Naive B cell (primary cell): ENCODE measurements at places on chromosomes 2 and 18. TPM values are rescaled to one million over a fixed set of nuclear protein-coding genes. Genes with fewer than 3 reads are reported as not detected.

- H3K27me3 ChIP-seq = peaks cover 36% of the 10 kb centered on the region
- peaks cover 17% of the 10 kb centered on the region for H3K36me3 ChIP-seq
- H3K4me3 ChIP-seq = peak overlapping the region; percentile 99
- H3K27ac ChIP-seq = peak overlapping the region; percentile 99
Observed at GRCh38 chr2:219596954-219597551, 604 bp upstream of the STK11IP start.

- DNase-seq = no peak
- H3K36me3 ChIP-seq = no peaks in the 10 kb centered on the region
- no peak overlapping the region for H3K27ac ChIP-seq
- no peaks in the 10 kb centered on the region for H3K4me1 ChIP-seq
- no peak overlapping the region for H3K4me3 ChIP-seq
- no peaks in the 10 kb centered on the region for H3K27me3 ChIP-seq
Observed at GRCh38 chr2:103152556-103152955, 390.7 kb downstream of the TMEM182 start.

- no peak overlapping the region for H3K27ac ChIP-seq
- H3K27me3 ChIP-seq = peaks cover 46% of the 10 kb centered on the region
- H3K36me3 ChIP-seq = no peaks in the 10 kb centered on the region
- H3K4me1 ChIP-seq = no peaks in the 10 kb centered on the region
Observed at GRCh38 chr2:88125344-88125923, 2.4 kb downstream of the FABP1 start.

DNA sequence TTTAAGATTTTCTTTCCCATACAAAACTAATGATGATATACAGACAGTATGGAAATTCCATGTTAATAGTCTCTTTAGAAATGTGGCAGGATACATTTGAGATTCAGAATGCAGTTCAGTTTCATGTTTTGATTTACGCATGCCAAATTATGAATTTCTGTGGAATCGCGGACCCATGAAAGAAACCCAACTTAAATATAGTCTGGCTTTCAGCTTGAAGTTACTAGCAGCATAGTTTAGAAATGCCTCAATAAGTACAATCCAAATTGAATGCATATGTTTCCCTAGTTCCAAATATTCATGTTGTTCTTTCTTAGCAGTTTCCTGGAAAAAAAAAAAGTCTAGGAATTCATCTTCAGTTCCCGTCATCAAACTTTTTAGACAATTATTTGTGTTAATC is 164.1 kb upstream of the RASGRP3 start:
- peaks cover 22% of the 10 kb centered on the region for H3K27me3 ChIP-seq
- no peaks in the 10 kb centered on the region for H3K36me3 ChIP-seq
- H3K27ac ChIP-seq = no peak overlapping the region
- no peak overlapping the region for H3K4me3 ChIP-seq

DNA sequence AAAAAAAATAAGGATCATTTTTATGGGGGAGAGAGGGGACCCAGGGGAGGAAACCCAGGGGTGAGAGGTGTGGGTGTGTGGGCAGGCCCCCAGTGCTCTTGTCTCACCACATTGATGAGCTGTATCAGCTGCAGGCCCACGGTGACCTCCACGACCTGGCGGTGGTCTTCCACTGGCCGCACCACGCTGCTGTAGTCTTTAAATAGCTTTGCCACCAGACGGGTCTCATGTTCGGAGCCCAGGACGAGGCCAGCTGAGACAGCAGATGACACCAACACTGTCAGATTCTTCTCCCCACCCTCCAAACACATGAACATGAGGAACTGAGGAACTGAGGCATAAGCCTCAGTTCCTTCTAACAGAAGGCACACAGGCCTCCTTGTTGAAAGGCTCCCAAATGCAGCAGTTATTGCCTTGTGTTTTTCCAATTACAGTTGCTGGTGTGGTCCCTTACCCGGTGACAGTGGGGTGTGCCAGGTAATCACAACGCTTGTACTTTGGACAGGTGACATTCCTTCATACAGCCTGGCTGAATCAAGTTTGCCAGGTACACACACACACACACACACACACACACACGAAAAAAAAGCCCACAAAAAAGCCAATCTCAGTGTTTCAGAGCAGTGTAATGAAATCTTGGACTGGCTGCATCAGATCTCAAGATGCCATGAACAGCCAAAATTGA is 4.7 kb downstream of the CHRNA1 start:
- H3K36me3 ChIP-seq = peaks cover 3% of the 10 kb centered on the region
- peaks cover 37% of the 10 kb centered on the region for H3K27me3 ChIP-seq
- H3K4me1 ChIP-seq = no peaks in the 10 kb centered on the region
- H3K4me3 ChIP-seq = no peak overlapping the region
- DNase-seq = no peak

GAL3ST2 gene
- not detected for polyA plus RNA-seq

- no peak for DNase-seq
- H3K36me3 ChIP-seq = no peaks in the 10 kb centered on the region
- peaks cover 2% of the 10 kb centered on the region for H3K4me1 ChIP-seq
Observed at GRCh38 chr2:47026748-47027534, 111.3 kb upstream of the MCFD2 start.

DNA sequence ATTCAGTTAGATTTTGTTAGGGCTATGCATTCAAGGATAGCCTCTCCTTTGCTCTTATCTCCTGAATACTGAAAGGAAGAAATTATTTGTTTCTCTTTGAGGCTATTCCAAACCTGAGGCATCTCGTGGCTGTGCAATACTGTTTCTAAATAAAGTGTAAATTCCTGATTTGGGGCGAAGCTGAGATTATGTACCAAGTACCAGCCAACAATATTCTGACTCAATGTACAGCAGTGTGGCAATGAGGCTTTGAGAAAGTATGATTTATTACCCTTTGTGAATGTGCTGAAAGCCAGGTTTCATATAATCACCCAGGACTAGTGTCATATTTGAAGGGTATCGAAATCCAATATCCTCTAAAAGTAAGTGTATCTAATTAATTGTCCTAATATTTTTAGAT is 113.5 kb downstream of the MEIS1 start:
- no peak overlapping the region for H3K27ac ChIP-seq
- no peak overlapping the region for H3K4me3 ChIP-seq
- H3K4me1 ChIP-seq = no peaks in the 10 kb centered on the region
- no peaks in the 10 kb centered on the region for H3K36me3 ChIP-seq
- DNase-seq = no peak

- H3K27ac ChIP-seq = no peak overlapping the region
- no peaks in the 10 kb centered on the region for H3K4me1 ChIP-seq
- no peak overlapping the region for H3K4me3 ChIP-seq
- H3K36me3 ChIP-seq = no peaks in the 10 kb centered on the region
- no peaks in the 10 kb centered on the region for H3K27me3 ChIP-seq
Observed at GRCh38 chr18:38750751-38751150, 1185.2 kb upstream of the CELF4 start.

- H3K27ac ChIP-seq = no peak overlapping the region
- no peak for DNase-seq
- H3K36me3 ChIP-seq = peaks cover 64% of the 10 kb centered on the region
- no peak overlapping the region for H3K4me3 ChIP-seq
- H3K4me1 ChIP-seq = no peaks in the 10 kb centered on the region
Observed at GRCh38 chr2:178542161-178542560, 61.9 kb downstream of the PLEKHA3 start.

DNA sequence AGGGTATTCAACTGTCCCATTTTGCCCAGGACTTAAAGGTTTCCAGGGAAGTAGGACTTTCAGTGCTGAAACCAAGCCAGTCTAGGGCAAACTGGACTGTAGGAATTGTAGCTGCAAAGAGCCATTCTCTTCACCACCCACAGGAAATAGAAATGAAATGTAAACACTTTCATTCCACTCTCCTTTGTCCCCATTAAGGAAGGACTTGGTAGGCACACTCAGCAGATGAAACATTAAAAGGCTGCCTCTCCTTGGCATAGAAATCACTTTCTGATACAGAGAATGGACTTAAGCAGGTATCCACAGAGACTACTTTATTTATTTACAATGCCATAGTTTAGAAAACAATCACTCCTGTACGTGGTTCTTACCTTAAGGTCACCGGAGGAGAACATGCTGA is 102.9 kb upstream of the CCDC195 start:
- peaks cover 38% of the 10 kb centered on the region for H3K36me3 ChIP-seq
- H3K27ac ChIP-seq = no peak overlapping the region
- H3K27me3 ChIP-seq = no peaks in the 10 kb centered on the region
- no peak overlapping the region for H3K4me3 ChIP-seq
- no peak for DNase-seq

GRCh38 chr18:34083910-34084535 is 140.7 kb downstream of the NOL4 start:
- H3K36me3 ChIP-seq = no peaks in the 10 kb centered on the region
- no peak overlapping the region for H3K4me3 ChIP-seq
- no peaks in the 10 kb centered on the region for H3K27me3 ChIP-seq
- no peak overlapping the region for H3K27ac ChIP-seq

- H3K4me1 ChIP-seq = peaks cover 29% of the 10 kb centered on the region
- no peaks in the 10 kb centered on the region for H3K27me3 ChIP-seq
- H3K27ac ChIP-seq = no peak overlapping the region
Observed at GRCh38 chr2:27946530-27947060, 56.1 kb downstream of the BABAM2 start.

- H3K27me3 ChIP-seq = no peaks in the 10 kb centered on the region
- no peak overlapping the region for H3K27ac ChIP-seq
- no peak for DNase-seq
- H3K36me3 ChIP-seq = no peaks in the 10 kb centered on the region
- no peaks in the 10 kb centered on the region for H3K4me1 ChIP-seq
Observed at GRCh38 chr2:240642061-240642805, 17.0 kb downstream of the GPR35 start.

DNA sequence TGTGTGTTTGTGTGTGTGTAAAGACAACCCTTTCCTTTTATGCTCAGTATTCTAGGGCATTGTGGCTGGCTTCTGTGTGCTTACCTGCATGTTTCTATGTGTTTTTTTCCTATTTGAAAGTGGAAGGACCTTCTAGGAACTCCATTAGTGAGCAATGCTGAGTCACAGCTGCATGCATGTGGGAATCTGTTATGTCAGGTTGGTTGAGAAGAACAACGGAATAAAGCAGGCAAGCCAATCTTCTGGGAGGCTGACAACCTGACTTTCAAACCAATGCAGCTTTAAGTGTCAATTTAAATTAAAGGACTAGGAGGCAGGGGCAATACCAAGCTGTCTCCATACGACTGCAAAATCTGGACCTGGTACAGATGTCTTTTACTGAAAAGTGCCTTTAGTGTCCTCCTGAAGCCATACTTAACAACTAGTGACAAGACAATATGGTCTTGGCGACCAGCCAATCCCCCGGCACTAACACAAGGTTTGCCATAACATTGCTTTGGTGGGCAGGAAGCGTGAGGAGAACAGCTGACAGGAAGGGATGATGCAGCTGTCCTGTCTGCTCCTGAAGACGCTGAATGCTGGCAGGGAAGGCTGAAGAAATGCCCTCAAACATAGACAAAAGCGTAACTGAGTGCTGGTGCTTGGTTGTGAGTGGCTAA is 514.7 kb upstream of the CDH7 start:
- no peaks in the 10 kb centered on the region for H3K4me1 ChIP-seq
- H3K27ac ChIP-seq = no peak overlapping the region
- DNase-seq = no peak
- no peaks in the 10 kb centered on the region for H3K27me3 ChIP-seq
- no peak overlapping the region for H3K4me3 ChIP-seq
- H3K36me3 ChIP-seq = no peaks in the 10 kb centered on the region

DNA sequence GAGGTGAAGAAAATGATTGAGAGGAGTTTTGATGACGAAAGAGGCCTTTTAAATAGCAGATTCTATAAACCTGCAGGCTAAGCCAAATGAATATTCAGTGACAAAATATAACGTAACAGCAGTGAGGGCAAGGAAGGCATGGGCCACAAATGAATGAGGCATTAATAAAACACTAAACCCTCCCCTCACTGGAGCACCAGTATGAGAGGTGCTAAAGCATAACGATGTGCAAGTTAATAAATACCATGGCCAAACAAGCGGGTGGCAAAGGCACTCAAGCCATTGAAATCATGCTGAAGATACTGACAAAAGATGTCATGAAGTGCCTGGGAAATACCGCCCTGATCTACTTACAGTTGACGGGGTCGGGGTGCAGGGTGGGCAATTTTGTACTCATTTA is 30.2 kb upstream of the LONRF2 start:
- no peaks in the 10 kb centered on the region for H3K4me1 ChIP-seq
- peaks cover 28% of the 10 kb centered on the region for H3K36me3 ChIP-seq
- no peak overlapping the region for H3K27ac ChIP-seq
- peaks cover 41% of the 10 kb centered on the region for H3K27me3 ChIP-seq

DNA sequence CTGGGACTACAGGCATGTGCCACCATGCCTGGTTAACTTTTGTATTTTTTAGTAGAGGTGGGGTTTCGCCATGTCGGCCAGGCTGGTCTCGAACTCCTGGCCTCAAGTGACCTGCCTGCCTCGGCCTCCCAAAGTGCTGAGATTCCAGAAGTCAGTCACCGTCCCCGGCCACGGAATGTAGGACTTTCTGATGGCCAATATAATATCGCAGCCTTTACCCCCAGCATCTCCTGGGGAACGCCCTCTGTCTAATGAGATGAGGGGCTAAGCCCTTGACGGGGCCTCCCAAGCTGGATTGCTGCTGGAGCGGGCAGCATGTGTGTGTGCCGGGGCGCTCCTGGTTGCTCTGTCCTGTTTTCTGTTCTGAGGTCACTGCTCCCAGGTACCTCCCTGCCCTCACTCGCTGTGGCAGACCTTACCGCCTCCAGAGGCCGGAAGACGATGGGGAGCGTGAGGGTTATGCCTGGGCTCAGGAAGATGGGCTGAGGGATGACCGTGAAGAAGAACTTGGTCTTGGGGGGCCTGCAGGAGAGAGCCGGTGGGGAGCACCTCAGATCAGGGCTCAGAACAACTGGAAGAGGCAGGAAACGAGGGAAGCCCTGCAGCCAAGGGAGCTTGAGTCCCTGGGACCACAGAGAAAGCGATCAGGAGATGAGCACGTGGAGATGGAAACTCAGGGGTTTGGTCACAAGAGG is 9.1 kb downstream of the CFAP65 start:
- H3K4me3 ChIP-seq = no peak overlapping the region
- no peaks in the 10 kb centered on the region for H3K4me1 ChIP-seq
- DNase-seq = no peak
- peaks cover 78% of the 10 kb centered on the region for H3K27me3 ChIP-seq
- no peak overlapping the region for H3K27ac ChIP-seq

DNA sequence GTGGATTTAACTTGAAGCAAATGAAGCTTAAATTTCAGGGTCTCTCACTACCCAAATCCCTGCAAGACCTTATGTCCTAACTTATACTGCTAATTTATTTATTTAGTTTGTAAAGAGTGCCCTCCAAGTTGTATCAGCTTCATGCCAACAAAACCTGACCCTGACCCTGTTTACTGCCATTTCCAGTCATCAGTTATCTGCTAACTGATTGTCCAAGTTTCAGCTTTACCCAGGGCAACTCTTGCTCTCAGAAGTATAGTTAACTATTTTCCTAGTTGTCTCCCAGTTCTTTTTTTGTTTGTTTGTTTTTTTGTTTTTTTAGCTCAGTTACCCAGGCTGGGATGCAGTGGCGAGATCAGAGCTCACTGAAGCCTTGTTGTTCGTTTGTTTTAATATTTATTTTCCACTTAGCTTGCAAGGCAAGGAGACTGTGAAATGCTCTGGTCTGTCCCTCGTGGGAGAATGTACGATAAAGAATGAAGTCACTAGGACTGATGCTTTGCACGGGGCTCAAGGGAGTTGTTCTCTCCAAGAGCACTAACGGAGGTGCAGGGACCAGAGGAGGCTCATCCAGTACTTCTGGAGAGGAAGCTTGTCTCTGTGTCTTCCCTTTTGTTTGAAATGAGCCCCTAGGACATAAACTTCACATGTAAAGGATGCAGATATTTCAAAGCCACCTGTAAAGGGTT is 35.3 kb downstream of the MYOM1 start:
- no peak for DNase-seq
- H3K27me3 ChIP-seq = no peaks in the 10 kb centered on the region
- no peak overlapping the region for H3K27ac ChIP-seq
- no peak overlapping the region for H3K4me3 ChIP-seq
- H3K36me3 ChIP-seq = peaks cover 4% of the 10 kb centered on the region

MATN3 gene
- not detected for polyA plus RNA-seq
